ENCODE measurements at places on chromosomes 12 and 14.
A peak's percentile ranks its signal among the peaks of the same experiment; 100 is the strongest.

GRCh38 chr12:70011353-70011752 lies 186.3 kb downstream of the MYRFL start:
- no peak for DNase-seq

GRCh38 chr12:113844495-113845210 lies 121.5 kb downstream of the RBM19 start:
- no peak for DNase-seq

DNA sequence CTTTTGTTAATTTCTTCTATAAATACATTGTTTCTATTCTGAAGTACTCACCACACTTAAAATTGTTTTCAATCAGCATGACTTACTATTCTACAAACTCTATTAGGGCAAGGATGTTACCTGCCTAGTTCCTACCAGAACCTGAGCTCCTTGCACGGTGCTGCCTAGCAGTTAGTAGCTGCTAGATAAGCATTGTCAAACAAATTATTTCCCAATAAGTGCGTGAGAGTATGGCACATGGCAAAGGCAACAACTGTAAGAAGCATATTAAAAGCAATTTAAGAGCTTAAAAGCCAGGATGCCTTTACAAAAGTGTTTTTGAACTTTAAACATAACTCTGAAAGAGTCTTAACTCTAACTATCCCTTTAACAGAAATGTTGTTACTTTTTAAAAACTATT lies 8.2 kb upstream of the LYZ start:
- DNase-seq: no peak

GRCh38 chr14:59918824-59919569 lies 947 bp upstream of the LRRC9 start:
- no peak for DNase-seq

DNA sequence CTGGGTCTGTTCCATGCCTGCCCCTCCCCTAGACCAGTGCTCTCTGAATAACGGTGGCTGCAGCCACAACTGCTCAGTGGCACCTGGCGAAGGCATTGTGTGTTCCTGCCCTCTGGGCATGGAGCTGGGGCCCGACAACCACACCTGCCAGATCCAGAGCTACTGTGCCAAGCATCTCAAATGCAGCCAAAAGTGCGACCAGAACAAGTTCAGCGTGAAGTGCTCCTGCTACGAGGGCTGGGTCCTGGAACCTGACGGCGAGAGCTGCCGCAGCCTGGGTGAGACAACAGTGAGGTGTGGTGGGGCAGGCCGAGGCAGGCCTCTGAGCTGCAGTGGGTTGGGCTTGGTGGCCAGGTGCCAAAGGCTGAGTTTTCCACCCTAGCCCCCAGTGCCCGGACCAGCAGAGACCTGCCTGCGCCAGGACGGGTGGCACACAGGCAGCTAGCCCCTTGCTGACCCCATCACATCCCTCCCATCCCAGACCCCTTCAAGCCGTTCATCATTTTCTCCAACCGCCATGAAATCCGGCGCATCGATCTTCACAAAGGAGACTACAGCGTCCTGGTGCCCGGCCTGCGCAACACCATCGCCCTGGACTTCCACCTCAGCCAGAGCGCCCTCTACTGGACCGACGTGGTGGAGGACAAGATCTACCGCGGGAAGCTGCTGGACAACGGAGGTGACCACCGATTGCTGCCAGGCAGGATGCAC lies 28.2 kb upstream of the LRP1-AS start:
- no peak for DNase-seq

- no peak for DNase-seq
Measured at GRCh38 chr14:99382781-99383471, 97.7 kb downstream of the SETD3 start.

- peak; percentile 83 for DNase-seq
Measured at GRCh38 chr14:105045710-105046326, 19.4 kb downstream of the GPR132 start.

GRCh38 chr14:22178333-22178839 lies 410.6 kb downstream of the DAD1 start:
- DNase-seq: no peak

DNA sequence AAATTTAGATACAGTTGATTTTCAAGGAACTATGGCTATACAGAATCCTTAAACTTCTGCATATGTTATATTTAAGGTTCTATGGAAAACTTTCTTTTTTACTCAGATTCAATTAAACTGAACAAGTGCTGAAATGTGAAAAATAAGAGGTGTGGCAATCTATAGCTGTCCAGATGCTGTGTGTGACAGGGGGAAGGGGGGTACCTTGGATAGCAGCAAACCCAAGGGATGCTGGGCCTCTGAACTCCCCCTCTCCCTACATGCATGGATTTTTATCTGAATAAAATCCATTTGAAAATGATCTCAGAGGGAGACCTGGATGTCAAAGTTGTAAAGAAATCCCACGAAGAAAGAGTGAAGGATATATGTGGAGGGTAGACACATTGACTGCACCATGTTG lies 82.8 kb upstream of the CCDC198 start:
- no peak for DNase-seq

- DNase-seq: no peak
Measured at GRCh38 chr14:31703056-31703455, 141.9 kb downstream of the NUBPL start.

GRCh38 chr12:94831081-94831751 lies 172.3 kb downstream of the NDUFA12 start:
- DNase-seq: no peak

DNA sequence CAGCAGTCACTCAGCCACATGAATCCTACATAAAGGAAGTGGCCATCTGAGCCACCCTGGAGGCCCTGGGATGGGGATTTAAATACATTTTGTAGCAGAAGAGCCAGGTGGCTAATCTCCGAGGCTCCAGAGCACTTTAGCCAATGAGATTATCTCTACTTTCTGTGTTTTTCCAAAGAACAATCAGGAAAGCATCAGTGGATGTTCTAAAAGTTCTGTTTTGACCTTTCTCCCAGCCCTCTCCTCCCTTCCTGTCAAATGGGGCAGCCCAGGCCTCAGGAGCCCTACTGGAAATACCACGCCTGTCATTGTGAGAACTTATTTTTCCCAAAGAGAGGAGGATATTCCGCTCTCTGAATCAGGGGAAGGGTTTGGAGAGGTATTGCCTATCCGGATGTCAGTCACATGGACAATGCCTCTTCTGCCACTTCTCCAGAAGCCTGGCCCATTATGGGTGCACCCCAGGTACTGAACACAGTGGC lies 336.8 kb upstream of the FKBP4 start:
- no peak for DNase-seq

- DNase-seq: no peak
Measured at GRCh38 chr14:95488376-95489213, 27.9 kb downstream of the SYNE3 start.

GRCh38 chr12:11958221-11959091 lies 112.3 kb upstream of the BCL2L14 start:
- DNase-seq: no peak

All from activated CD8-positive, alpha-beta memory T cell treated with anti-CD3 and anti-CD28 coated beads for 4 hours (primary cell).